Panc1 (cell line): ENCODE measurements at places on chromosomes 16 and 17.

DNA sequence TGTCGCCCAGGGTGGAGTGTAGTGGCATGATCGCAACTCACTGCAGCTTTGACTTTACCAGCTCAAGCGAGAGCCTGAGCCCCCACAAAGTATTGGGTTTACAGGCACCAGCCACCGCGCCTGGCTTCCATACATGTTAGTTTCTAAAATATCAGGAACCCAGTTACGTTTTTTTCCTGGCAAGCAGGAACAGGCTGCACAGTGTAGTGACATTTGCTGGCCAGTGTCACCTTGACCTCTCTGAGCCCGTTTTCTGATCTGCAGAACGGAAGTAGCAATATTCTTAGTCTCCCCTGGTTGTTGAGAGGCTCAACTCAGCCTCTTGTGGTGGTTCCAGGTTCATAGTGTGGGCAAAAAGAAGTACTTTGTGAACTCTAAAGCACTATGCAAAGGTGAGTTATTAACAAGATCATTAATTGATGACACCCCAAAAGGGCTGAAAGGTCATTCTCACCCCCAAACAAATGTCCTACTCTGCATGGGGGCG, 15.6 kb downstream of the IGF2BP1 start:
- DNase-seq: no peak

- peak; percentile 25 for DNase-seq
These were observed 54.8 kb downstream of the VAC14 start for GRCh38 chr16:70746040-70746707.

GRCh38 chr16:81589975-81590650, 145.5 kb downstream of the CMIP start:
- DNase-seq: no peak

DNA sequence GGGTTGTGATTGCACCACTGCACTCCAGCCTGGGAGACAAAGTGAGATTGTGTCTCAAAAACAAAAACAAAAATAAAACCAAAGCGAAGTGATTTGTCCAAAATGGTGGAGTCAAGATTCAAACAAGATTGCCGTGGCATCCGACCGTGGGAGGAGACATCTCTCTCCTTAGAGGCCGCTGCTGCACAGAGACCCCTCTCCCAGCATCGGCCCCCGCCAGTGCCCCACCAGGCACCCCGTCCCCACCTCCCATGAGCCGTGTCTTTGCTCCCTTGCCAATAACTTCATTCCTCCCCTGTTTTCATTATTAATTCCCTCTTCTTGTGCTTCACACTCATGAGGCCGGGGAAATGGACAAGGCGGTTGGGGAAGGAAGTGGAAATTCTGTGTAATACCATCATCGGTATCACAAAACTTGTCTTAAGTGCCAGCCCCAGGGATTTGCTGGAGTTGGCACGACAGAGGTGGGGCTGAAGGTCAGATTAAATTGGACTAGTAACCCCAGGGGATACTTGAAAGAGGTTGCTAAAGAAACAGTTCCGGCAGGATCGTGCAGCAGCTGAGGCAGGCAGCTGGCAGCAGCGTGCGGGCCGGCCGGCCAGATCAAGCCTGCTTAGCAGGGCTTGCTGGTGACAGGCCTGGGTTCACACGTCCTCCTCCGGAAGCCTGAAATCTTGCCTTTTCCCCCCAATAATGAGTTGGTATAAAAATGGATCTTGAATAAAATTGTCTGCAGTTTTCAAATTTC, 66.8 kb downstream of the RTN4RL1 start:
- DNase-seq: no peak

DNA sequence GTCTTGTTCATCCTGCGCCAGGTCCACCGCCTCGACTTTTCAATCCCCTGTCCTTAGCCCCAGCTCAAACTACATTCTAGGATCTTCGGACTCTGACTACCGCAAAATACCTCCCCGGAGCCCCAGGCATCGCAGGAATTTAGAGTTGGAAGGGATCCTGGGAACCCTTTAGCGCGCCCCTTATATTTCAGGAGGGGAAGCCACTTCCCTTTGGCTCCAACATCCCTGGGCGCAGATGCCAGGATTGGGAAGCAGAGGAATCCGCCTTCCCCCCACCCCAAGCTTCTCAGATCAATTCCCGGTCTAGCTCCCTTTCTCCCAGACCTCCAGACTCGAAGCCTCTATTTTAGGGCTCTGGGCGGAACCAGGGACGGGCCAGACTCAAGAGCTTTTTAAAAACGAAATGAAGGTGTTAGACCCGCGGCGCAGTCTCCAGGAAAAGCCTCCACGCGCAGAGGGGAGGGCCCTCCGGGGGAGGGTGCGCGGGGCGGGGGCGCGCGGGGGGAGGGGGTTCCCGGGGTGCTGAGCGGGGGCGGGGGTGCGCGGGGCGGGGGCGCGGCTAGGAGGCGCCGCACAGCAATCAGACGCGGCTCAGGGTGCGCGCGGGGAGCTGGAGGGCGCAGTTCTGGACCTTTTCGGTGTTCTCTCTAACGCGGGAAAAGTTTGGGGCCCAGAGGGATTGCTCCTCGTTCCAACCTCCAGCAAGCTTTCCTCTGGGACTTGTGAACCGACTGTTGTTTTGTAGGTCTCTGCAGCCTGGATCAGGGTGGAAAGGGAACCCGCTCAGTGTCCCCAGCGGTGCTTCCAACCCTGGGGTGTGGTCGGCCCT, 1.6 kb downstream of the AHSP start:
- DNase-seq: no peak

- no peak for DNase-seq
These were observed 7.3 kb upstream of the CBX8 start for GRCh38 chr17:79803997-79804855.
